ENCODE measurements at places on chromosomes 3 and 15.
A peak's percentile ranks its signal among the peaks of the same experiment; 100 is the strongest.

- peak; percentile 12 for DNase-seq
Observed at GRCh38 chr3:142857056-142857455, 31.8 kb downstream of the PCOLCE2 start.

DNA sequence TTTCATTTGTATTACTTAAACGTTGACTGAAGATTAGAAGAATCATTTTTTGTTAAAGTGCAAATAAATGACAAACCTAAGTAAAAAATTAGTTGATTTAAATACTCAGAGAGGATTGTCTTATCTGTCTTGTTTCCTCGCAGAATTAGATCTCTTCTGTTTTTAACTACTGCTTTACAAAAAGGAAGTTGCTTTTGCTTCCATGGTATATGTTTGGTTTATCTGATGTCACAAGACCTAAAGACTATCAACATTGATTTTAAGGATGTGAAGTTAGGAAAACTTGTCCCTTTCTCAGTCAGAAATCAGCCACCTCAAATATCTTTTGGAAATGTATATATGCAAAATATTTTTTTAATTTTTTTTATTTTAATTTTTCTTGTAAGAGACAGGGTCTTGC, 28.7 kb downstream of the GPR171 start:
- no peak for DNase-seq

- DNase-seq: no peak
Observed at GRCh38 chr3:22886439-22887068, 316.6 kb upstream of the UBE2E2 start.

- DNase-seq: peak; percentile 96
Observed at GRCh38 chr3:43632269-43632733, 10.5 kb upstream of the ANO10 start.

DNA sequence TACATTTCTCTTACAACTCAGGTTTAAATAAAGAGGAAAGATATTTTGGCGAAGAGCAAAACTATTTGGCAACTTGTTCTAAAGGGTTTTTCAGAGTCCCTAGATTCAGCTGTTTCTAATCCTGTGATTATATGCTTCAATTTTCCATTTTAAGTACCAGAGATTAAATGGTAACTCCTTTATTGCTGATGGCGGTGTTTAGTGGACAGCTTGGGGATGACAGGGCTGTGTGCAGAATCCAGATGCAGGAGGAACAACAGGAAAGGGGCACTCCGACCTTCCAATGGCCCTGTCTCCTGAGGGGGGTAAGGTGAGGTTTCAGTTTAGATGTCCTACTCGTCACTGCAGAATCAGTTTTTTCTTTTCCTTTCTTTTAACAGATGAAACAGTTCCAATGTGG, 405.0 kb downstream of the PDCD6IP start:
- DNase-seq: no peak

- no peak for DNase-seq
Observed at GRCh38 chr3:165256554-165257065, 60.4 kb upstream of the SLITRK3 start.

DNA sequence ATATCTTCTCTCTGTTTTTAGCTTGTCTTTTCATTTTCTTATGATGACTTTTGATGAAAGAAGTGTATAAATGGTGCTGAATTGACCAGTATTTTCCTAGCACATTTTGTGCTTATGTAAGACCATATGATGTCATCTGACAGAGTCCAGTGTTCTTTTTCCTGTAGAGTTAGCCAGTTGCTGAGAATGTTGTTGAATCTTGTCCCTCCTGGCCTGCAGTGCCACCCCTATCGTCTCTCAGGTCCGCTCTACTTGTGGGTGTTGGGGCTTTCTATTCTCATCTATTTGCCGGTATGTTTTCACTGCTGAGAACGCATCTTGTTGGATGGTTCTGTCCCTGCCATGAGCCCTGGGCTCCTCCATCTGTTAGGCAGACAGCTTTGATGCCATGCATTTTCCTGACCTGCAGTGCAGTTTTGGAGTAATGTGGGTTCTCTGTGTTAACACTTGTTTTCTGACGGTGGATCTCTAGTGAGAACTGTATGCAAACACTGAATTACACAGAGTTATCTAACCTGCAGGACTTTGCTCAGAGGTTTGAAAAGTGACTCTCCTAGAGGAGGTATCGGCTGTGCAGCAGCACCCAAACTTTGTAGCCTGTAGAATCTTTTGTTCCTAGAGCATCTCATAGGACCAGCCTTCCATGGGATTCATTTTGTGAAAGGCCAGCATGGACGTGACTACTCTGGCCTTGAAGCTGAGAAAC, 44.6 kb downstream of the SLC6A20 start:
- no peak for DNase-seq

DNA sequence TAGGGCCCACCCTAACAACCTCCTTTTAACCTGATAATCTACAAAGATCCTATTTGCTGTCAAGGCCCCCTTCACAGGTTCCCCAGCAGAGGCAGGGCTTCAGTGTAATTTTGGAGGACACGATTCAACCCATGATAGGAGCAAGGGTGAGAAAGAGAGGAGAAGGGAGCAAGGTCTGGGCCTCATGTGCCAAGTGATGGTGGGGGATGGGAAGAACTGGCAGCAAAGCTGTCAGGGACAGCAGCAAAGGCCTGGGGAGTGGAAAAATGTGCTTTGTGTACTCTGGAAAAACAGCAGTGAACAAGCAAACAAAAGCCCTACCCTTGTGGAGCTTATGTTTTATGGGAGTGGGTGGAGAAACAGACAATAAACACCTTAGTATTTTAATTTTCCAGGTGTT, 2.7 kb upstream of the GALNT15 start:
- DNase-seq: no peak

Measured in EL (cell line).